ENCODE measurements at places on chromosomes 4 and X.
A peak's percentile ranks its signal among the peaks of the same experiment; 100 is the strongest.

- DNase-seq: no peak
These were observed 53.1 kb downstream of the ELF2 start for GRCh38 chr4:139123910-139124309.

- DNase-seq: peak; percentile 82
These were observed 120.8 kb upstream of the PJA1 start for GRCh38 chrX:69285881-69286564.

DNA sequence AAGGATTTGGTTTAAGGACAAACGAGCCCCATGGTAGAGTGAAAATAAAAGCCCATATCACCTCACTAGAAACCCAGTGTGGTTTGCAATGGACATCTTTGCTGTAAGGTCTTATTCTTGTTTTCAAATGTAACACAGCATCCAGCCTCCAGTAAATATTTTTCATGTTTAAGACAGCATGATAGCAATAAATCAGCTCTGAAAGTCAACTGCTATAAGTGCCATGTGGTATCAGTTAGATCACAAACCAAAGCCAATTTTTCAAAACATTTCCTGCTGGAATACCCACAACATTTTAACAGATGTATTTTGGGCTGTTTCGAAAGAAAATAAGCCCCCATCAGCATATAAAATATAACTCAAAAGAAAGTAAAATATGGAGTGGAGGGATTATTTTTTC is 24.0 kb upstream of the SCML1 start:
- no peak for DNase-seq

GRCh38 chrX:79162076-79162475 is 17.6 kb downstream of the GPR174 start:
- DNase-seq: no peak

- DNase-seq: no peak
These were observed 11.2 kb downstream of the HNRNPD start for GRCh38 chr4:82362565-82362964.

GRCh38 chr4:155667222-155667567 is 547 bp downstream of the GUCY1A1 start:
- peak; percentile 58 for DNase-seq

DNA sequence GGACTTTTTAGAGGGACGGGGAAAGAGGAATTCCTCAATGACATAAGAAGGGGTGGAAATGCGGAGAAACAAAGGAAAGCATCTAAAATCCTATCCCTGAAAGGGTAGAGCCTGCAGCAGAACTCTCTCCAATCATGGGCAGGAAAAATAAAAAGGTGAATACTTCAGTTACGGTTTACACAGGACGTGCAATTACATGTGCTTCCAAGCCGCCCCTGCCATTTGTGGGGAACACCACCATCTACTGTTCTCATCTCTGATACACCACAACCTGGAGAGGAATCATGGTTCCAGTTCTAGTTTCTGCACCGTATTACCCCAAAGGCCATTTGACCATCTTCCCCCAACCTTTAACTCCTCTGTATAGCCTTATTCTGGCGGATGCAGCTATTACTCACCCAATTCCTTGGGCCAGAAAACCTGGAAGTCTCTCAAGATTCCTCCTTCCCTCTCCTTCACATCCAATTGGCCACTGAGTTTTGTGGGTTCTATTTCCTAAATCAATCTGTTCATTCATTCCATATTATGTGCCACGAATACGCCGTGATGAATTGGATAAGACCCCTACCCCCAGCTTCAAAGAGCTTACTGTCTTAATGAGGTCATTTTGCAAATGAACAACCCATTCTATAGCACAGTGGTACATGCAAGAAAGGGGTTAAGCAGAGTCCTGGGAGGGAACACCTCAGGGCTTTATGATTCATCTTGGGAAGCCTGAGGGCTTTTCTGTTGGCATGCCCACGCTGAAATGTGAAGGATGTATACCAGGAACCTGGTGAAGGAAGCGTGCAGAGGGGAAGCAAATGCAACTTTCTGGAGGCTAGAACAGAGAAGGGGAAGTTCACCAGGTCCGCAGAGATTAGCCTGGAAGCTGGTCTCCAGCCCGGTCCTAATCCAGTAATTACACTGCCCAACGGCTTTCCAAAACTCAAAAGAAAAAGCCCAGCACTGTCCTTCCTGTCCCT is 1.4 kb upstream of the MSL3 start:
- no peak for DNase-seq

GRCh38 chr4:102988429-102989020 is 31.0 kb downstream of the SLC9B1 start:
- DNase-seq: no peak

DNA sequence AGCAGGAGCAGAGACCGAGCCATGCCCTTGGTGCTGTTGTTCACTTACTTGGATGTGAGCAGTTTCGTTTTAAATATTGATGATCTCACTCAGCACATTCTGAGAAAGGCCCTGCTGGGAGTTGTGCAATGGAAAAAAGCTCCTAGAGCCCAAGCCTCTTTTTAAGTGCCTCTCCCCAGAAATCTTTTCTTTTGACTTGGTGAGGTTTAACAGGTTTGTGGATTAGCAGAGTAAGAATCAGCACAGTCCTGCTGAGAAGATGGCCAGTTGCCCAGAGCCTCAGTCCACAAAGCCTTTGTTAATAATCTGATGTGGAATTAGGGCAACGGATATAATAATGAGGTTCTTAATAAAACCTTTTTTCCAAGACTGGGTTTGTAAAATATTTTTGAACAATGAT is 157.5 kb upstream of the ATP6AP2 start:
- peak; percentile 46 for DNase-seq

DNA sequence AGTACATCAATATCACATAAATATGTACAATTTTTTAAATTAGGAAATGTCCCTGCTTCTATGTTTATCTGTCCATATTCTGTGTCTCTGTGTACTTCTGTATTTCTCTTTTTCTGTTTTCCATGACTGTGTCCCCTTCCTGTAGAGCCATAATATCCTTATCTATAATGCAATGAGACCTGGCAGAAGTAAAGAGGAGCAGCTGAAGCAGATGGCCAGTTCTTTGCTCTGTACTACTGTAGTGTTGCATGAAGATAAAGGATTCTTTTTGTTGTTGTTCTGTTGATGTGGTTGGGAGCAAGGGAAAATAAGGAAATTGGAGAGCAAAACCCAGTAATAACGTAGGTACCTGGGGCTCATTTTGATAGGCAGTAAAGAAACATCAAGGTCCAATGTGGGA is 301.7 kb downstream of the ADGRL3 start:
- no peak for DNase-seq

GRCh38 chrX:19579485-19579884 is 64.2 kb upstream of the MAP3K15 start:
- DNase-seq: no peak

- DNase-seq: peak; percentile 100
These were observed at the start of gene GTPBP6 for GRCh38 chrX:318739-319578. Gene GTPBP6, minus strand, starts transcription at chrX:318796. Its CDS starts 9 bp downstream, at chrX:318787.

DNA sequence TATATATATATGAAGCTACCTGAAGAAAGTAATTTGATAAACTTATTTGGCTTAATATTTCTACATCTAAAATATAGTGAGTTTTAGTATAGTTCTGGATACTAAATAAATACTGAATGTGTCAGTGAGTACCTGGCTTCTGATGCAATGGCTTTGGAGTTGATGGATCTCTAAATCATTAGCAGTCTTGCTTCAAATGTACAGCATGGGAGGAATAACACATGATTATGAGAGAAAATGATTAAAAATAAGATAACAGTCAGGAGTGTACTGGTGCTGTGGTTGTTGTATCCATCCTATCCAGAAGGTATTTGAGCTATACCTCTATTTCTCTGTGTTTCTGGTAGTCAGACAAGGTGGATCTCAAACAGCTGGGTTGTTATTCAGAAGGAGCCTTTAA is 641.3 kb downstream of the TRAM1L1 start:
- no peak for DNase-seq

- no peak for DNase-seq
These were observed 21.7 kb upstream of the CXCL8 start for GRCh38 chr4:73718375-73719373.

DNA sequence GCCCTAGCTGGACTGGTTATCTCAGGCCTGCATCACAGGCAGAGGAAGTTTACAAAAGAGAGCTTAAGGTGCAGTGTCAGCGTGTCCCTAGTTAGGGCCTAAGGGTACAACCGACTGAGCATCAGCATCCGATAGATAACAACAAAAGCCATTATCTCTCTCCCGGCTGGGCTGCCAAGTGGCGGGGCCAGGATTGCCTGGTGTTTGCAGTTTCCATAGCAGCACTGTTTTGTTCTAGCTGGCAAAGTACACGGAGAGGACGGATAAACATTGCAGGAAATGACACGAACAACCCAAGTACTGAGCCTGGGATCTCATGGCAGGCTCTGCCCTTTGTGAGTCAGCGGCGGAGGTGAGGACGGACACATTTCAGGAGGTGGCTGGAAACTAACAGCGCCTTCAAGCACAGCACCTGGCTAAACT is 104.7 kb upstream of the NOCT start:
- peak; percentile 92 for DNase-seq
